ENCODE measurements at places on chromosomes 7 and 10.
A peak's percentile ranks its signal among the peaks of the same experiment; 100 is the strongest.

GRCh38 chr7:105655500-105656380, 74.4 kb upstream of the EFCAB10 start:
- DNase-seq, result no peak

- DNase-seq, result no peak
These were observed 260.9 kb downstream of the SDK1 start for GRCh38 chr7:3561932-3562331.

DNA sequence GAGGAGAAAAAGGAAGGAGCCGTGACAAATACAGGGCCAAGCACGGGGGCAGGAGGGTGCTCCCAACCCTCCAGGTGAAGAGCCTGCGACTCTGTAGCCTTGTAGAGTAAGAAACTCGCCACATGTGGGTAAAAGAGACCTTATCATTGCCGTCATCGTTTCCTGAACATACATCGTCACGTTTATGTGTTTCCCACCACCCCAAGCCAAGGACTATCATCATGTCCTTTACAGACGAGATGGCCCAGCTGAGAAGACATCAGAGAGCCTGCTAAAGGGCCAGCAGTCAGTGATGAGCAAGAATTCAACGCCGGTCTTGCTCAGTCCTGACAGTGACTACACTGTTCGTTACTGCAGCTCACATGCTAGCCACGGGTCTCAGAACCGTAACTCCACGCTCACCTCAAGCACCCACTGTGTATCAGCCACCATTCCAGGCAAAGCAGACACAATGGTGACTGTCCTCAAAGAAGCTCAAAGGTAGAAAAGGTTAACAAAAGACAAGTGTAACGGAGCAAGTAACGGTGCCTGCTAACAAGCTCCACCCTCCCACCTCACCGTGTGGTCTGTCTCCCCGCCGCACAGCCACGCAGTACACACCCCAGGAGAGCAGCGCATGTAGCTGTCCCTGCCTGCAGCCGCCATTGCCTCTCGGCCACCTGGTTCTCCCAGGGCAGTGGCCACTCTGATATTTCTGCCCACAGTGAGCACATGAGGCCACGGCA, 147.8 kb downstream of the MAD1L1 start:
- no peak for DNase-seq

- DNase-seq, result no peak
These were observed 41.5 kb downstream of the GATA3 start for GRCh38 chr10:8095959-8096358.

DNA sequence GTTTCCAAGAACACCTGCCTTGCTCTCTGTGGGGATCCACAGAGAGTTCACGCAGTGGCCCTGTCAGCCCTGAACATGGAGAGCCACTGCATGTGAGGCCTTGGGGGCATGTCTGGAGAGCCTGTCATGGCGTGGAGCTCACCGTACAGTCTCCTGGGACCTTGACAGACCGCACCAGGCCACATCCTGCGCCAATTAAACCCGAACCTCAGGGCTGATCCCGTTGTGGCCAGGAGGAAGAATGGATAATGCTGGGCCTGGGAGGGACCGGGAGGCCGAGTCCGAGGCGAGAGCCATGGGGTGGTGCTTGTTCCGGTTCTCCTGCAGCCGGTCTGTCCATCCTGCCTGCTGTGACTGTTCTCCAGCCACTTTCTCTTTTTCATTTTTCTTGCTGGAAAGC, 68.7 kb downstream of the DNAJB6 start:
- no peak for DNase-seq

DNA sequence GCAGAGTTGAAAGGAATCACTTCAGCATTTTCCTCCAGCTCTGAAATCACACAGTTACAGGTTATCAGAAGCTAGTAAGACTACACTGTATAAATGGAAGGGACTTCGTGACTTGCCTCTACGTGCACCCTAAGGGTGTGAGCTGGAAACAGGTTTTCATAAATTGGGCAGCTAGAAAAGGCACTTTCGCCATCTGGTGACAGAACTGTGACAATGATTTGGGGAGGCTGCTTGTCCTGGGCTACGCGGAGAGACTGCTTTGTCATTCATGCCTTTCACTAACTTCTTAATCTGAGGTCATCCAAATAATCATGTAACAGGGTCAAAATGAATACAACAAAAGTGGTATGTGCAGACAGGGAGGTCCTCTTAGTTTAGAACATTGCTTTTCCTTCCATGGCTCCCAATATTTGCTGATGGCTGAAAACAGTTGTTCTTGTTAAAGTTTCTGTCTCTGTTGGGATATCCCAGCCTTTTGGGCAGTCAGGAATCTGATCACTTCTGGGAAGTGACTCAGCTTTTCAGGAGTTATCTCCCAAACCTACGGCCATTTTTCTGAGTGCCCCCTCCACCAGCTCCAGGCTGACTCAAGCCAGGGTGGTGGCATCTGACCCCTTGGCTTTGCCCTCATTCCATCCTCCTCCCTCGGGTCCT, 17.8 kb downstream of the VWC2 start:
- no peak for DNase-seq

GRCh38 chr7:94178230-94178629, 174.1 kb upstream of the BET1 start:
- no peak for DNase-seq

- no peak for DNase-seq
These were observed 20.9 kb downstream of the RAMP3 start for GRCh38 chr7:45178241-45179225.

- no peak for DNase-seq
These were observed 649 bp downstream of the SCD start for GRCh38 chr10:100347568-100348195.

DNA sequence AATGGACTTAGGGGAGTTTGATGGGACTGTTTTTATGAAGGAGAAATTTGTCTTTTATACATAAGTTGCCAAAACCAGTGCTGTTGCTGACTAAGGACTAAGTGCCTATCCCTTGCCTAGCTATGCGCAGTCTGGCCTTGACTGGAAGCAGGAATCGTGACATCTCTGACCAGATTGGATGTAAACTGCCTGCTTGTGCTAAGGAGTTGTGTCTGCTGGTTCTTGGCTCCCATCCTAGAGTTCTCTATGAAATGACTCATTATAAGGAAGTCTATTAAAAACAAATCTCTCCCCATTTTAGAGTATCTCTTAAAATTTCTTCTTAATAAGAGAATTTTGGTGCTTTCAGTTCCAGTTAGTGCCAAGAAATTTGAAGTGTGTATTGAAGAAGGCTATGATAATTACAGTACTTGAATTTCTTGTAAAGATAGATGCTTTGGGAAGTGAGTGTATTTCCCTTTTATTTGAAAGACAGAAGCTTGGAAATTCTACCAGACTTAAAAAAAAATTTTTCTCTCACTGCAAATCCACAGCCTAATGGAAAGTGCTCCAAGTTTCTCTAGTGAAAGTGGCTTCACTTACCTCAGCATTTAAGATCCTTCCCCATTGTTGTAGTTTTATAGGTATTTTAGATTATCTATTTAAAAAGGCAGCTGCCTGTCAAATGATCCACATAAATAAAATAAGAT, 77.6 kb downstream of the BICC1 start:
- DNase-seq, result peak; percentile 51

- DNase-seq, result no peak
These were observed 175.1 kb downstream of the TNS3 start for GRCh38 chr7:47406801-47407129.

DNA sequence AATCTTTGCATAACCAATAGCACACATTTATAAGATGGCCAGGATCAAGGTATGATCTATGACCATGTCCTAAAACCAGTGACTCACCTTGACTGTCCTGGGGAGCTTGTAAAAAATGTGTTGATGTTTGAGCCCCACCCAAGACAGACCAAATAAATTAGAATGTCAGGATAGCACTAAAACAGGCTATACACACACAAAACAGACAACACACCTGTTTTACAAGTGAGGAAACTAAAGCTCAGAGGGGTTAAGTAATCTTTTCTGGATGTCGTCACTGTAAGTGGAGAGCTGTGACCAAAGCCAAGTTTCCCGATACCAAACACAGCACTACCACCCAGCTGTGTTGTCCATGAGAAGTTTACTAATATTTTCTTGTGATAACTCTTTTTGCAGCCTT, 84.5 kb downstream of the AVL9 start:
- no peak for DNase-seq

GRCh38 chr10:127537924-127538323, 11.2 kb upstream of the NPS start:
- DNase-seq, result no peak

GRCh38 chr7:75977743-75978142, 16.7 kb downstream of the TMEM120A start:
- DNase-seq, result no peak

DNA sequence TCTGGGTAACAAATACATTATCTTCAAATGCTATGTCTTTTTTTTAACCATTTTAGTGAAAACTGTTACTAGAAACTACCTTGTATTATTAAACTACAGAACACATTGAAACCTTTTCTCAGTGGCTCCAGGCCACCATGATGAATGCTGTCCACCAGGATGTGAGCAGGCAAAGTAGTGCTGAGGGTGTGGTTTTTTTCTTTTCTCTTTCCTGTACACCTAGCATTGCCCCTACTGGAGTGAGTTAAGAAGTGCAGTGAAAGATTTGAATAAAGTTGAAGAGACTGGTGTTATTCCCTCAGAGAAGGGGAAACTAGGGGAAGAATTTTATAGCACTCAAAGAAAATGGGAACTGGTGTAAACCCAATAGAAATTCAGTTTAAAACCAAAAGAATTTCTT, 120.0 kb upstream of the SAMD8 start:
- DNase-seq, result peak; percentile 12

- DNase-seq, result no peak
These were observed 83.7 kb upstream of the KDM7A start for GRCh38 chr7:140260352-140261104.

All from epithelial cell of prostate (primary cell).